HFFc6 (cell line): ENCODE measurements at places on chromosomes 1 and 21. TPM values are rescaled to one million over a fixed set of nuclear protein-coding genes. Genes with fewer than 3 reads are reported as not detected.

GRCh38 chr21:31873696-31874599 is 1.1 kb downstream of the HUNK start:
- no peak overlapping the region for H3K4me3 ChIP-seq
- no peaks in the 10 kb centered on the region for H3K36me3 ChIP-seq
- no peaks in the 10 kb centered on the region for H3K4me1 ChIP-seq
- H3K27me3 ChIP-seq, result peaks cover 12% of the 10 kb centered on the region

The MTARC1 gene
- 1.2 to 2.3 TPM (median 1.6 TPM) in 3 replicates for total RNA-seq

The SLC2A1 gene
- total RNA-seq, result 98.8 to 196 TPM (median 152 TPM) in 3 replicates

GRCh38 chr1:101338714-101339430 is 102.1 kb downstream of the S1PR1 start:
- H3K36me3 ChIP-seq, result no peaks in the 10 kb centered on the region
- DNase-seq, result no peak
- no peak overlapping the region for H3K4me3 ChIP-seq
- no peaks in the 10 kb centered on the region for H3K4me1 ChIP-seq
- H3K27me3 ChIP-seq, result peaks cover 18% of the 10 kb centered on the region

GRCh38 chr1:7178336-7178735 is 393.1 kb downstream of the CAMTA1 start:
- DNase-seq, result no peak
- no peak overlapping the region for H3K4me3 ChIP-seq
- 0 out of 2 replicates have a peak, but pooled peaks cover 5% of the 10 kb centered on the region for H3K36me3 ChIP-seq
- H3K27ac ChIP-seq, result no peak overlapping the region
- H3K27me3 ChIP-seq, result peaks cover 34% of the 10 kb centered on the region

DNA sequence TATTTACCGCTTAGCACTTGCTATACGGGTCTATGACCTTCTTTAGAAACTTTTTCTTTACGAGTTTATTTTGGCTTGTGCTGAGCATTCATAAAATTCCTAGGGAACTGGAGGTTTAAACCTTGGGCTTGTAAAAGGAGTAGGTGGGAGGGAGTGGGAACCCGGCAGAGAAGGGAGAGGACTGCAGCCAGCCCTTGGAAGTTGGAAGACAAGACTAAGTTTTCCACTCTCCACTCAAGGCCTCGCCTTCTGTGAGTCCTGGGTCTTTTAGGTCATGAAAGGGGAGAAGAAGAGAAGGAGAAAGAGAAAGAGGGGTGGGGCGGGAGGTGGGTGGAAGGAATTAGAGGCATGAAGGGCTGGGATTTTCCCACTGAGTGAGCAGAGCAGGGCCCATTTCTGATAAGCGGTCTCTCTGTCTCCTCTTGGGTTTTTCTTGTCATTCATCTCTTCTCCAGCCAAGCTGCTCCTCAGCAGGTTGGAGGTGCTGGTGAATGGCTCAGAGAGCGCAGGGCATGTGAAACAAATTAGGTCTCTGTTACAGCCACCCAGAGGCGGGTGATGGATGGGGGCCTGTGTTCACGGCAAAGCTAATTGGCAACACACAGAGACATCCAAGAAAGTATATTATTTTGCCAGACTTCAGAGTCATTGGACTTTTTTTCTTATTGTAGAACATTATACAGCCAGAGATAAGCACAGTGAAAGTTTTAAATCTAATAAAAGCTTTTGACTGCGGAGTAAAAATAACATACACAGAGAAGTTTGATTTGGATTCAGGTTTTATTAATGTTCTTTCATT is 247.3 kb downstream of the FOXD2 start:
- no peaks in the 10 kb centered on the region for H3K4me1 ChIP-seq
- H3K4me3 ChIP-seq, result no peak overlapping the region

- DNase-seq, result no peak
- H3K36me3 ChIP-seq, result peaks cover 6% of the 10 kb centered on the region; the same call in 1 of the 2 replicates
- no peak overlapping the region for H3K27ac ChIP-seq
- peaks cover 39% of the 10 kb centered on the region for H3K27me3 ChIP-seq
- H3K4me1 ChIP-seq, result peaks cover 6% of the 10 kb centered on the region
- no peak overlapping the region for H3K4me3 ChIP-seq
Measured at GRCh38 chr1:34929853-34930701, 627 bp upstream of the DLGAP3 start.

The SUSD4 gene
- total RNA-seq, result 0.26 and 0.85 TPM in 2 replicates

- DNase-seq, result no peak
- H3K4me3 ChIP-seq, result no peak overlapping the region
- H3K27me3 ChIP-seq, result peaks cover 2% of the 10 kb centered on the region; the same call in 1 of the 2 replicates
- H3K4me1 ChIP-seq, result peaks cover 65% of the 10 kb centered on the region
Measured at GRCh38 chr1:164774819-164775654, 216.1 kb downstream of the PBX1 start.

GRCh38 chr1:55861676-55862340 is 646.6 kb upstream of the USP24 start:
- no peaks in the 10 kb centered on the region; the same call in 1 of the 2 replicates for H3K4me1 ChIP-seq
- no peak overlapping the region for H3K27ac ChIP-seq
- DNase-seq, result no peak

The MROH9 gene
- 0.12 TPM in 1 of 3 replicates, not detected in the others for total RNA-seq

DNA sequence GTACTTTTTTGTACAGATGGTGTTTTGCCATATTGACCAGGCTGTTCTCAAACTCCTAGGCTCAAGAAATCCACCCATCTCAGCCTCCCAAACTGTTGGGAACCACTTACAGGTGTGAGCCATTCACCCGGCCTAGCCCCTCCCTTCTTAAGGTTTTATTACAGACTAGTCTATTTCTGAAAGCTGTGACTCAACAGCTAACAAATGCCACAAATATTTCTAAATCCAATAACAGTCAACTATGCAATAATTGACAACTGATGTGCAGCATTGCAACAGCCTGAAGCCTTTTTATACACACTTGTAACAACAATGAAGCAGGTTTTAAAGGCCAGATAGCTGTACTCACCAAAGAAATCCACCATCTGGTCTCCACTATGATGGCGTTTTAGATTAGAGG is 51.4 kb downstream of the GRIK1 start:
- no peak for DNase-seq
- no peak overlapping the region for H3K4me3 ChIP-seq

The WLS gene
- 39.4 to 48.3 TPM (median 48.1 TPM) in 3 replicates for total RNA-seq

DNA sequence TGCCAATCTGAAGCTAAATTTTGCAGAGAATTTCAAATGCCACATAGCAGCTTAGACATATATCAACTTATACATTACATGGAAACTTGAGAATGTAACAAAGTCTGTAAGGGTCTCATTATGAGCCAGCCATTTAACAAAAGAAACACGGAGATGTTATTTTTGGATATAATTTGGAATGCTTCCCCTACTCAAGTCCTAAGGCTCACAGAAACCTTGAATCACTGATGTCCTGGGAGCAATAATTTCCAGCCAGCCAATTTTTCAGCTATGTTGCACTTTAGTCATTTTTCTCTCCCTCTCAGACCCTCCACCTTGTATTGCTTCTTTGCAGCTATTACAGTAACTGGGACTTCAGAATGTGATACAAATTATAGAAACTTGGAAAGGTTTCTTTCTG is 56.9 kb downstream of the EIF2B3 start:
- no peak overlapping the region for H3K4me3 ChIP-seq
- peaks cover 25% of the 10 kb centered on the region for H3K36me3 ChIP-seq
- peaks cover 40% of the 10 kb centered on the region for H3K4me1 ChIP-seq
- no peak overlapping the region for H3K27ac ChIP-seq
- DNase-seq, result no peak

- H3K27me3 ChIP-seq, result peaks cover 2% of the 10 kb centered on the region; the same call in 1 of the 2 replicates
- peaks cover 30% of the 10 kb centered on the region for H3K4me1 ChIP-seq
- peaks cover 19% of the 10 kb centered on the region for H3K36me3 ChIP-seq
- no peak for DNase-seq
- H3K27ac ChIP-seq, result peak overlapping the region; percentile 1; the same call in 1 of the 2 replicates
- H3K4me3 ChIP-seq, result no peak overlapping the region
Measured at GRCh38 chr1:65398083-65398482, 22.4 kb upstream of the LEPR start.

DNA sequence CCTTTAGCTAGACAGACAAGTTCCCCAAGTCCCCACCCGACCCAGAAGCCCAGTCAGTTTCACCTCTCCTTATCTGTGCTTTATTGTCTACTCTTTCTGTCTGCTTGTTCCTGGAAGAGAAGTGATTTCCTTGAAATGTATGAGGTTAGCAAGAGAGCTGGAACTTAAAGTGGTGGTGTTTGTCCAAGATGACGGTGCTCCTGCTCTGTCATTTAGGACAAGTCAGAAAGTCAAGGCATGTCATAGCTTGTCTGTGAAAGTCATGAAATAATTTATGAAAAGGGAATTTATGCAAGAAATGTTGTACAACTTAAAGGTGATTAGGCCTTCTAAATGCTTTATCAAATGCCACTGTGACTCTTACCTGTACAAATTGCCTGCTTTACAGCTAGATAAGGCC is 178.1 kb downstream of the PLA2G4A start:
- DNase-seq, result no peak
- H3K4me3 ChIP-seq, result no peak overlapping the region
- peaks cover 2% of the 10 kb centered on the region; the same call in 1 of the 2 replicates for H3K27me3 ChIP-seq
- no peak overlapping the region for H3K27ac ChIP-seq
- peaks cover 2% of the 10 kb centered on the region for H3K4me1 ChIP-seq

The TUFT1 gene
- 7.7 to 22.2 TPM (median 20.2 TPM) in 3 replicates for total RNA-seq
